ENCODE measurements at places on chromosomes 5 and 9. TPM values are rescaled to one million over a fixed set of nuclear protein-coding genes. Genes with fewer than 3 reads are reported as not detected.

DNA sequence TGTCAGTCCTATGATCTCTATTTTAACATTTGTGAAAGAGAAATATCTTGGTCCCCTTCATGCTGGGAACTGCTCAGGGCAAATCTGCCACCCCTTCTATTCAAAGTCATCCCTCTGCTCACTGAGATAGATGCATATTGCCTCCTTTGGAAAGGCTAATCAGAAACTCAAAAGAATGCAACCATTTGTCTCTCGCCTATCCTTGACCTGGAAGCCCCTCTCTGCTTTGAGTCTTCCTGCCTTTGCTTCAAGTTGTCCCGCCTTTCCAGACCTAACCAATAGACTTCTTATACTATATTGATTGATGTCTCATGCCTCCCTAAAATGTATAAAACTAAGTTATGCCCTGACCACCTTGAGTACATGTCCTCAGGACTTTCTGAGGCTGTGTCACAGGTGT lies 97.0 kb downstream of the PSAT1 start:
- DNase-seq: no peak
- no peaks in the 10 kb centered on the region for H3K27me3 ChIP-seq
- no peaks in the 10 kb centered on the region for H3K36me3 ChIP-seq
- H3K27ac ChIP-seq: no peak overlapping the region
- no peak overlapping the region for H3K4me3 ChIP-seq

GRCh38 chr5:82470185-82470994 lies 192.2 kb upstream of the RPS23 start:
- no peaks in the 10 kb centered on the region for H3K27me3 ChIP-seq
- no peaks in the 10 kb centered on the region for H3K36me3 ChIP-seq
- DNase-seq: no peak
- no peak overlapping the region for H3K4me3 ChIP-seq
- H3K4me1 ChIP-seq: no peaks in the 10 kb centered on the region
- H3K27ac ChIP-seq: no peak overlapping the region

- no peak for DNase-seq
- H3K36me3 ChIP-seq: no peaks in the 10 kb centered on the region
- H3K4me1 ChIP-seq: peaks cover 10% of the 10 kb centered on the region
- H3K27me3 ChIP-seq: no peaks in the 10 kb centered on the region
- no peak overlapping the region for H3K27ac ChIP-seq
Observed at GRCh38 chr9:88593537-88594185, 58.7 kb downstream of the NXNL2 start.

Gene PCDHB1
- total RNA-seq: not detected

Gene PRDM9
- total RNA-seq: not detected

Gene ZNF462
- 24.5 TPM for total RNA-seq
